ENCODE measurements at places on chromosomes 5 and 9.

GRCh38 chr9:92108122-92108521 lies 7.1 kb downstream of the SPTLC1 start:
- DNase-seq = no peak

GRCh38 chr5:91797576-91797975 lies 414.5 kb upstream of the ARRDC3 start:
- no peak for DNase-seq

DNA sequence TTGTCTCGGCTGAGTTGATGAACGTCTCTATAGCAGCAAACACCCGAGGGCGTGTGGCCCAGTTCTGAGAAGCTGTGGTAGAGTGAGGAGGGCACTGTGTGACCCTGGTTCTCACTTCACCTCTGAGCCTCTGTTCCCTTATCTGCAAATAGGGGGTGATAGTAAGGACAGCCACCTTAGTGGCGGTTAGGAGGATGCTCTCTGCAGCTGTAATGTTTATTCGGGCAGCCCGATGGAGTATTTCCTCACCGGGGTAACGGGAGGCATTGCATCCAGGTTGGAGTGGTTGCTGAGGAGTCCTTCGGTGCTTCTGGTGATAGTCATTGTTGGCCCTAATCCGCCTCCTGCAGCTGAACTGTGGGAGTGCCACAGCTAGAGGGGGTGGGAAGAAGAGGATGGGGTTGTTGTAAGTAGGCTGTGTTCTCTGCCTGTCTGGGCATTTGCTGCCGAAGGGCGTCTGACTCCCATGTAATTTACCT lies 13.9 kb downstream of the PRRC2B start:
- DNase-seq = no peak

- DNase-seq = no peak
Measured at GRCh38 chr5:11191673-11192072, 430.6 kb upstream of the DAP start.

DNA sequence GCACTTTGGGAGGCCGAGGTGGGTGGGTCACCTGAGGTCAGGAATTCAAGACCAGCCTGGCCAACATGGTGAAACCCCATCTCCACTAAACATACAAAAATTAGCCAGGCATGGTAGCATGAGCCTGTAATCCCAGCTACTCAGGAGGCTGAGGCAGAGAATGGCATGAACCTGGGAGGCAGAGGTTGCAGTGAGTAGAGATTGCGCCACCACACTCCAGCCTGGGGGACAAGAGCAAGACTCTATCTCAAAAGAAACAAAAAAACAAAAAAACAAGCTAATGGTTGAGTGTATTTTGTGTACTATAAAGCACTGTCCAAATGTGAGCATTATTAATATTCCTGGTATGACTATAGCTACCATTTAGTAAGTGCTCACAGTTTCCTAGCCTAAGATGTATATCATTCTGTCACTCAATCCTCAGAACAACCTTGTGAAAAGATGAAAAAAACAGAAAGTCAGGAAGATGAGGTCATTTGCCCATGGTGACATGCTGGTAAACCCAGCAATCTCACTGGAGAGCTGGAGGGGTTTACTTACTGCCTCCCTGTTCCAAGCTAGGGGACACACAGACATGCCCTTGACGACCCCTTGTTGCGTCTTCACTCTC lies 27.7 kb downstream of the ARHGEF37 start:
- no peak for DNase-seq

DNA sequence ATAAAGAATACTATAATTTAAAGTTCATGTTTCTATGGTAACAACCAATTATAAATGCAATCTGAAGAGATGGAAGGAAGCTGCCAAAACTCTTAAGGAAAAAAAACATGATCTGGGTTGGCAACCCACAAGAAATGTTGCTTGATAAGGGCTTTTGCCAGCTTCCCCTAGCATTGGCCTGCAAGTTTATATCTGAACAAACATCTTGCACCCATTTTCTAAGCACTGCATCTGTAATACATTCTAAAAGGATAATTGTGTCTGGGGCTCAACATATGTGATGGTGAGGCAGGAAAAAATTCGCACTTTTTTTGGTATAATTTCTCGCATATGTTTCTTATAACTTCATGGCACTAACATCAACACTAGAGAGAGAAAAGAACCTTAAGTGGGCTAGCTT lies 276.4 kb downstream of the FBXL7 start:
- no peak for DNase-seq

GRCh38 chr9:121038362-121038761 lies 11.7 kb downstream of the C5 start:
- DNase-seq = no peak

DNA sequence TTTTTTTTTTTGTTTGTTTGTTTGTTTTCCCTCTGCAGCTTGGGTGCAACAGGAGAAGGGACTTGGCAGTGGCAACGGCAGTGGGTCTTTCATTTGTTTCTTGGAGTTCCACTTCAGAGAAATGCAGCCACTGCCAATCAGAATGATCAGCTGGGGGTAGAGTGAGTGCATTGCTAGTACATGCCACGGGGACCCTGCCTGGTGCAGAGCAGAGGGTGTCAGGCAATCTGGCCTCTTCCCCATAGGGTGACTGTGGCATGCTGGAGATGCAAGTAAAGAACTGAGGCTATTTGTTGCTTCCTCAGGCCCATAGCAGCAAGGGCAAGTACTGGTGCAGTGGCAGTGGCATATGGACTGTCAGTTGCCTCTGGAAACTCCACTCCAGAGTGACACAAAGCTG lies 1073.6 kb upstream of the EDIL3 start:
- no peak for DNase-seq

DNA sequence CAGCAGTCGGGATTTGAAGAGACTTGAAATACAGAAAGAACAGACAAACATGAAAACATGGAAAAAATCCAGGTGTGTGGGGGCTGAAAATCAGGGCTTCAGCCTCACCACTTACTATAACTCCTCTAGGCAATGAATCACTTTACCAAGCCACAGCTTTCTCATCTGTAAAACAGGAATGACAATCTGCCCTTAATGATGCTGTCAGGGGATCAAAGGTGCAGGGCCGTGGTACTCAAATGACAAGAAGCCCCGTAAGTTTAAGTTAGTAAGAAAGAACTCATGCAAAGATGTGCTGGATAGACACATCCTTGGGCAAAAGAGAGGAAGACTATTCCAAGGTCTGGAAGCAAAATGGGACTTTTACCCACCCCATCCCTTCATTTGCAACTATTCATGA lies 34.7 kb downstream of the FBXW2 start:
- no peak for DNase-seq

DNA sequence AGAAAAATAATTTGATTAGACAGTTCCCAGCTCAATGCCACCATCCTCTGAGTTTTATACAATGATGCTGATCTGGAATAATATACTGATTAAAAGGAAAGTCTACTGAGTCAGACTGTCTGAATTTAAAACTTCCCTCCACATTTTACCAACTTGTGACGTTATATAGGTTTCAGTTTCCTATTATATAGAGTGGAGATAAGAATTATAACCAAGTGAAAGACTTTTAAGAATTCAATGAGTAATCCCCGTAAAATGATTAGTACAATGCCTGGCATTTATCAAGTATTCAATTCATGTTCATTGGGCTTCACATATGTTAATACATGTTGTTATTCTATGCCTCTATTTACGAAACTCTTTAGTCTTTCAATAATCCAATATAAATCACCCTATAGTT lies 166.0 kb downstream of the CDH9 start:
- DNase-seq = no peak

- DNase-seq = no peak
Measured at GRCh38 chr5:108196276-108196675, 185.6 kb downstream of the FBXL17 start.

GRCh38 chr9:27176971-27177370 lies 67.9 kb downstream of the TEK start:
- no peak for DNase-seq

GRCh38 chr9:81427870-81428269 lies 261.5 kb downstream of the TLE1 start:
- DNase-seq = no peak

- no peak for DNase-seq
Measured at GRCh38 chr9:132798817-132799790, 79.0 kb downstream of the AK8 start.

GRCh38 chr9:7315746-7316145 lies 483.8 kb downstream of the DMAC1 start:
- no peak for DNase-seq

- DNase-seq = no peak
Measured at GRCh38 chr5:118614731-118615456, 373.5 kb downstream of the DTWD2 start.

GRCh38 chr5:4479426-4479825 lies 660.7 kb upstream of the ADAMTS16 start:
- no peak for DNase-seq

- no peak for DNase-seq
Measured at GRCh38 chr9:109033941-109034700, 20.8 kb upstream of the CTNNAL1 start.

- DNase-seq = no peak
Measured at GRCh38 chr5:2921176-2921575, 169.7 kb upstream of the IRX2 start.

DNA sequence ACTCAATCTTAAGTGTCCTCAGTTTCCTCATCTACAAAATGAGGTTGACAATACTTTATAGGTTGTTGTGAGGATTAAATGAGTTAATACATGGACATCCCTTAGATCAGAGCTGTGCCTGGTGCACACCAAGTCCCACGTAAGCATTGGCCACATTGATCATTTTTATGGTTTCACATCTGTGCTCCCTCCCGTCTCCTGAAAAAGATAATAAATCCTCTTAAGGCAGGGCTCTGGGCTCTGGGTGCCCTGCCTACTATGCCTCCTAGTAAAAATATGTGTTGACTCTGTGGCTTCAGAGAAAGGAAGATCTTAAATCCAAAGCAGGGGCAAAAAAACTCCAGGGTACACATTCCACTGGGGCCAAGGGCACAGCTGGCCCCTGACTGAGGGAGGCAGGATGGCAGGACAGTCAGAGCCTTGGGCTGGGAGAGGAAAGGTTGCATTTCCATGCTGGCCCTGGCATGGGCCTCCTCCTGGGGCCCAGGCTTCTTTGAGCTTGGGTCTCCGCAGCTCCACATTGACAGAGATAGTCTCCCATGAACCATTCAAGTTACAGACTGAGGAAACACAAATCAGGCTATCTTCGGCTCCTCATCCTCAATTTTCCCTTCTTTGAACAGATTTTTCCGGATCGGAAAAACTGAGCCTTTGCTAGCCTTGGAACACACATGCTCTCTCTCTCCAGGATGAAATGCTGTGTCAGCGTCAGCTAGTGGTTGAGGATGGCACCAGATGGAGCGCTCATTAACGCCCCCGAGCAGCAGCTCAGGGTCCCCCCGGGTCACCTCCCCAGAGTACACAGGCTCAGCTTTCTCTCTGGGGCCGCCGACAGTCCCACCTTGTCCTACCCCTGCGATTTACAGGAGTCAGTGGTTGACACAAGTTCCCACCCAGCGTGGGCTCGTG lies 22.4 kb upstream of the KIF12 start:
- DNase-seq = no peak

DNA sequence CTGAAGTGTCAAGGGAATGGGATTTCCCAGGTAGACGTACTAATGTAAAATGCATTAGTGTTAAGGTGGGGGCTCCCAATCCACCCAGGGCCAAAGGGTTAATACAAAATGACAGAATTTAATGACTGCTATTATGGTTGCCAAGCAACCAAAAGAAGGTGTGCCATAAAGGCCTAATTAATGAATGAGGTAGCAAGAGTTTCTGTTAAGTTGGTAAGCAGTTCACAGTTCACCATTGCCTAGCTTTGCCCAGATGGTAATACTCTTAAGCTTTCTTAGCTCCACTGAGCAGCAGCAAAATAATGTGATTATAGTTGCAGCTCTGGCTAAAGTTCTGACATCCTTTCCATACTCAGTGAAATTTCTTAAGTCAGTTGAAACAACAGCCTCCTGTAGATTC lies 211.7 kb downstream of the DENND1A start:
- DNase-seq = no peak

DNA sequence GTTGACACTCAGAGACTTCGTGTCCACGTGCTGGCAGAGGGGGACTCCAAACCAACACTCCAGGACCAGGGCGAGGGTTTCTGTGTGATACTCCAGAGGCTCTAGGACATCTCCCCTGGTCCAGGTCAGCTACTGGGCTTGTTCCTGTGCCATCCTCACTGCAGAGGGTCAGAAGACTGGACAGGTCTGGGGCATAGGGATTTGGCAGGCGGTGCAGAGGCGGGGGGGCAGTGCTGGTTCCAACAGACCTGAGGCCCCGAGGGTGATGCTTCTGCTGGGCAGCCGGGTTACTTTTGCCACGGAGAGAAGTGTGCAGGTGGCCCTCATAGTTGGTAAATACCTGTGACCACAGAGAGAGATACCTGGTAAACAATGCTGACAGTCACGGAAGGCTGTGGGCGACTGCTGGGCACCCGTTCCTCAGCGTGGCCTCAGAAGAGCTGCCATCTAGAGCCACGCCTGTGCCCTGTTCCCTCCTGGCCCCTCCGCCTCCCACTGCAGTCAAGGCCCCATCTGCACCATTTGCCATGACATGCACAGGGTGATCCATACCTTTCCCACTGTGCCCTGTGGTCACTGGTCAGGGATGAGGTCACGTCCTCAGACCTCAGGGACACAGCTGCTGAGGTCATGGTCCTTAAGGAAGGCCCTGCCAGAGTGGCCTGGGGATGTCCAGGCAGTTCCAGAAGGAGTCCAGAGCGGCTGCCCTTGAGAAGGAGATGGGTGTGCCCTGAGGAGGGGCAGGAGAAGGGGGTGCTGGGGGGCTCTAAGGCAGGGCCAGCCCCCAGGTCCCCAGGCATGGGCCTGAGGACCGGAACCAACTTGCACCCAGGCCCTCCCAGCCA lies 30.0 kb downstream of the TRIP13 start:
- no peak for DNase-seq

- no peak for DNase-seq
Measured at GRCh38 chr5:59725392-59725767, 168.1 kb downstream of the PDE4D start.

- no peak for DNase-seq
Measured at GRCh38 chr5:57749396-57749795, 266.8 kb upstream of the ACTBL2 start.

DNA sequence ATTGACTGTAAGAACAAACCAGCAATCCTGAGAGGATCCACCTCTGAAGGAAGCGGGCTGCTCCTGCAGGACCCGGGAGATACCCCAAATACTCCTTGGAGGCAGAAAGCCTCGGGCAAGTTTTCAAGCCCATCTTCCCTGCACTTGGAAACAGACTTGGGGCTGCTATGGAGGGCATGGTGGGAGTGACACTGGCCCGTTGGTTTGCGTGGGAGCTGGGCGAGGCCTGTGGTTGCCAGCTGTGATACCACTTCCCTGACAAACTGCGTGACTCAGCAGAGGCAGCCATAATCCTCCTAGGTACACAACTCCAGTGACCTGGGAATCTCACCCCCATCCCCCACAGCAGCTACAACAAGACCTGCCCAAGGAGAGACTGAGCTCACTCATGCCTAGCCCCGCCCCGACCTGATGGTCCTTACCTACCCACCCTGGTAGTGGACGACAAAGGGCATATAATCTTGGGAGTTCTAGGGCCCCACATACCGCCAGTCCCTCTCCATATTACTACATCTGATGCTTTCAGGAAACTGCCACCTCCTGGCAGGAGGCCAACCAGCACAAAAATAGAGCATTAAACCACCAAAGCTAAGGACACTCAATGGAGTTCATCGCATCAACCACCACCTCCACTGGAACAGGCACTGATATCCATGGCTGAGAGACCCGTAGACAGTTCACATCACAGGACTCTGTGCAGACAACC lies 38.1 kb upstream of the VLDLR start:
- no peak for DNase-seq

GRCh38 chr9:21348430-21348970 lies 2.2 kb downstream of the IFNA6 start:
- no peak for DNase-seq

- no peak for DNase-seq
Measured at GRCh38 chr5:154059039-154059430, 20.3 kb downstream of the MFAP3 start.

- DNase-seq = no peak
Measured at GRCh38 chr5:66012271-66012670, 85.9 kb downstream of the ERBIN start.
